ENCODE measurements at places on chromosomes 1 and 21. TPM values are rescaled to one million over a fixed set of nuclear protein-coding genes. Genes with fewer than 3 reads are reported as not detected.

DNA sequence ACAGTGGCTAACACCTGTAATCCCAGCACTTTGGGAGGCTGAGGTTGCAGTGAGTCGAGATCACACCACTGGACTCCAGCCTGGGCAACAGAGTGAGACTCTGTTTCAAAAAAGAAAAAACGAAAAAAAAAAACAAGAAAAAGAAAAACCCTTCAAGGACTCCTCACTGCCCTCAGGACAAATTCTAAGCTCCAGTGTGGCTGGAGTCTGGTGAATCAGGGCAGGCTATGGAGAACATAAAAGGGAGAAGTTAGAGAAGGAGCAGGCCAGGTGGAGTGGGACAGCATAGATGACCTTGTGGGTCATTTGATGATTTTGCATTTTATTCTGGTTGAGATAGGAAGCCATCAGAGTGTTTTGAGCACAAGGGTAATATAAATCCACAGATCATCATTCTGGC lies 12.5 kb upstream of the UAP1 start:
- no peak for DNase-seq

DNA sequence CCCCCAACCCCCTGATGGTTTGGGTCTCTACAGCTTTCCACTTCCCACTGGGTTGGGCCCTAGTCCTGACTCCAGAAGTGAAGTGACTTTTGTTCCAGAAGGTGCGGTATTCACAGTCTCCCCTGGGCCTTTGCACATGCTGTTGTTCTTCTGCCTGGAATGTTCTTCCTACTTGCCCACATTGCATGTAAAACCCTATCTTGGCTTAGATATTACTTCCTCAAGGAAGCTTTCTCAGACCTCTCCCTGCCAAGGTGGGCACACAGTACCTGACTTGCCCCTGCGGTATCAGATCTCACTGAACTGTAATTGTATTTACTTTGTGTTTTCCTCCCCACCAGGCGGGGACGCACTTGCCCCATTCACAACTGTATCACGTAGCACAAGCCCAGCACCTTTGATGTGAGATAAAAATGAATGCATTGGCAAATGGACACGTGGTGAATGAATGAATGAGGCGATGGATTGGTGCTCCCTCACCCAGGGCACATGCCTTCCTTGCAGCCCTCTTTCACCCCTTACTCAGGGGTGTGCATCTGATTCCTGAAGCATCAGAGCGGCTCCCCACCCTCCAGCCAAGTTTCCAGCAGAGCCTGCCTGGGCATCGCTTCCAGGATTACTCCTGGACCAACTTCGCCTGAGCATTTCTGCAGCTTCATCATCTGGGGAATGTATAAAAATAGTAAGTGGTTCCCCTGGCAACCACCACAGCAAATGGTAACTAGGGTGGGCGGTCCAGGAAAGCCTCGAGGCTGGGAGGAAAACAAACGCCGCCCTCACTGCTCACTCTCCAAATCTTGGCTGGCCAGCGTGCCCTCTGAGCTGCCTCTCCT lies 19.8 kb downstream of the NENF start:
- peak; percentile 72 for DNase-seq

GRCh38 chr1:86965827-86966182 lies 51.4 kb downstream of the HS2ST1 start:
- no peak for DNase-seq

Gene NFIA
- total RNA-seq = 4.6 TPM

Gene S100A7
- not detected for total RNA-seq

Gene RHOU
- total RNA-seq = 0.58 TPM

Gene TMEM81
- 1.4 TPM for total RNA-seq

Data from LHCN-M2 (cell line).